ENCODE measurements at places on chromosomes 1 and 21.

GRCh38 chr1:73903092-73903491 lies 294.9 kb downstream of the LRRIQ3 start:
- no peak for DNase-seq

- no peak for DNase-seq
Measured at GRCh38 chr1:195236991-195237889, 1371.0 kb downstream of the KCNT2 start.

DNA sequence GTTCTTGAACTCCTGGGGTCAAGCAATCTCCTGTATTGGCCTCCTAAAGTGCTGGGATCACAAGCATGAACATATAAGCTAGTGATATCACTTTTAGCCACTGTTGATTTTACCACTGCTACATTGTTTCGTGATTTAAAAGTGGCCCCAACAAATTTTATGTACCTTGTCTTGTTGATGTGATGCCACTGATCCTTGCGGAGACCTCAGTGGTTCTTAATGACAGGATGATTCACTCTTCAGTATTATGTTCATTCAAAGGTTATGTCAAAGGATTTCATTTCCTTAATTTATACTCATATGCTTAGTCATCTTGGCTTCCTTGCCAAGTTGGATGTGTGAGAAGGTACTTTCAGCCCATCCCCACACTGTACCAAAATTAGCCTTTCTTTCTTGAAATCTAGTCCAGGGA lies 12.1 kb downstream of the PRKACB start:
- DNase-seq = peak; percentile 86

DNA sequence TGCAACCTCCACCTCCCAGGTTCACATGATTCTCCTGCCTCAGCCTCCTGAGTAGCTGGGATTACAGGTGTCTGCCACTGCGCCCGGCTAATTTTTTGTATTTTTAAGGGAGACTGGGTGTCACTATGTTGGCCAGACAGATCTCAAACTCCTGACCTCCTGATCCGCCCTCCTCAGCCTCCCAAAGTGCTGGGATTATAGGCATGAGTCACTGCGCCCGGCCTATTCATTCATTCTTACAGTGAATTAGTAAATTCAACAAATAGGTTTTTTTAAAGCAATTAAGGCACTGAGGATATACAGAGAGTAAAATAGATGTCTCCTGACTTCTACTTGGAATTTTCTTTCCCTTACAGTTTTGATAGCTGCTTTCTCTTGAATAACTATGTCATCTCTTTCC lies 43.5 kb downstream of the CDC42 start:
- peak; percentile 36 for DNase-seq

- no peak for DNase-seq
Measured at GRCh38 chr1:60145771-60146170, 72.2 kb upstream of the C1orf87 start.

DNA sequence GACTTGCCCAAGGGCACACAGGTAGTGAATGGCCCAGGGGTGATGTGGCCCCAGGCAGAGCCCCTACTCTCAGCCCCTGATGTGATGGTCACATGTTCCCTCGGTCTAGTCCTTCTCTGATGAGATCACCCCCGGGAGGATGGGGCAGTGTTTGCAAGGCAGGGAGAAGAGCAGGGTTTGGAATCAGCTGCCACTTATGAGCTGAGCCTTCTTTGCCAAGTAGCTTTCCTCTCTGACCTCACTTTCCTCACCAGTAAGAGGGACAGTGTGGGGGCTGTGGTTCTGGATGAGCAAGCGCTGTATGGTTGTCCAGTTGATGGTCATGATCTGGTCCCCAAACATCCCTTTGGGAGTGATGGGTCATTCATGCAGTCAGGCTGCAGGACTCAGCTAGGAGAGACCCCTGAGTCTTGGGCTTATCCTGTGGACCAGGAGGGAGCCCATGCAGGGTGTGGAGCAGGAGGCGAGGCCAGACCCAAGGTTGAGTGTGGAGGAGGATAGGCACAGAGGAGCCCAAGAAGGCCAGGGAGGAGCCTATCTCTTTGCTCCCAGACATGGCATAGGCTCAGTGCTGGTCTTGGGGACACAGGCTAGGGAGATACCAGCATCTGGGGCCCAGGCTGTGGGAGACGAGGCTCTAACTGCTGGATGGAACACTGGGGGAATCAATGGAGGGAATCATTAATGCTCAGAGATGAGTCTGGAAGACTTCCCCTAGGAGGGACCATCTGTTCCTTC lies 15.9 kb upstream of the PEAR1 start:
- no peak for DNase-seq
